Liver (tissue), 10 donors: ENCODE measurements at places on chromosomes 16 and 17.

- DNase-seq = no peak
Measured at GRCh38 chr17:59746849-59747445, 39.5 kb downstream of the VMP1 start.

GRCh38 chr16:11431915-11432465, 86.7 kb downstream of the RMI2 start:
- DNase-seq = no peak

GRCh38 chr17:8793649-8794048, 5.5 kb downstream of the MFSD6L start:
- no peak for DNase-seq

- no peak for DNase-seq
Measured at GRCh38 chr16:4093495-4094126, 22.6 kb downstream of the ADCY9 start.

DNA sequence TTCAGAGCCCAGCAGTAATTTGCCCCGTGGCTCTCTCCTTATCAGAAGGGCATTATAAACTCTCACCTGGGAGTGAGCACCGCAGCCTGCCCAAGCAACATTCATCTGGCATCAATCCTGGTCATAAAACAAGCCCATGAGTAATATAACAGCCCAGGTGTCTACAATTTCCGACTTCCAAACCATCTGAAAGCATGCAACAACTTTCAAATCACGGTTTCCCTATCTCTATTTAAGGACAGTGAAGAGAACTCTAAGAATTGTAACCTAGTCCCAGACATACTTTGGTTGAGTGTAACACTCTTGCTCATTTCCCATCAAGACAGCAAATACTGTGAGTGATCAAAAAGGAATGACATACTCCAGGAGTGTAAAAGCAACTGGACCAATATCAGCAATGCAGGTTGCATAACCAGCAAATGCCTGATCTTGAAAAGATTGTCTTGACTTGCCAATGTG, 487.4 kb upstream of the SOX9 start:
- DNase-seq = no peak

GRCh38 chr17:65529761-65530522, 31.5 kb downstream of the AXIN2 start:
- DNase-seq = no peak

DNA sequence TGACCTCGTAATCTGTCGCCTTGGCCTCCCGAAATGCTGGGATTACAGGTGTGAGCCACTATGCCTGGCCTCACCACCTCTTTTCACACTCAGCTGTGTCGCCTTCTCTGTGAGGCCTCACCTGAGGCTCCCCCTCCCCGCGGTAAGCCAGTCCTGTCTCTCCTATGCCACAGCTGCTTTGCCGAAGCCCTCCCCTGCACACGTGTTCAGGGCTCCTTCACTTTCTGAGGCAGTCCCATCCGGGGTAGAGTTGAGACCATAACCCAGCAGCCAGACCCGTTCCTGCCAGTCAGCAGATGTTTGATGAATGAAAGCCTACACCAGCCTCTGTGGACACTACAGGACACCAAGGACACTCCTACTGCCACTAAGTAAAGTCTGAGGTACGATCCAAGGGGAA, 10.6 kb downstream of the USP7 start:
- no peak for DNase-seq

DNA sequence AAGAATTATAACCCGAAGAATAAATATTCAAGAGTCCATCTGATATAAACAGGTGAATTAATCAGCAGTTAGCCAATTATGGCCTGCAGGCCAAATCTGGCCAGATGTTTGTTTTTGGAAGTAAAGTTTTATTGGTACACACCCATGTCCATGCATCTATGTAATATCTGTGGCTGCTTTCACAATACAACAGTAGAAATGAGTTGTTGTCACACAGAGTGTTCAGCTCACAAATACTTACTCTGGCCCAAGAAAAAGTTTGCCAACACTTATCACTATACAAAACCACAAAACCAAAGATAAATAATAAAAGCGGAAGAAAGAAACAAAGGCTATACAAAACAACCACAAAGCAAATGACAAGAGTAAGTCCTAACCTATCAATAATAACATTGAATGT, 109.4 kb downstream of the CDYL2 start:
- DNase-seq = no peak

DNA sequence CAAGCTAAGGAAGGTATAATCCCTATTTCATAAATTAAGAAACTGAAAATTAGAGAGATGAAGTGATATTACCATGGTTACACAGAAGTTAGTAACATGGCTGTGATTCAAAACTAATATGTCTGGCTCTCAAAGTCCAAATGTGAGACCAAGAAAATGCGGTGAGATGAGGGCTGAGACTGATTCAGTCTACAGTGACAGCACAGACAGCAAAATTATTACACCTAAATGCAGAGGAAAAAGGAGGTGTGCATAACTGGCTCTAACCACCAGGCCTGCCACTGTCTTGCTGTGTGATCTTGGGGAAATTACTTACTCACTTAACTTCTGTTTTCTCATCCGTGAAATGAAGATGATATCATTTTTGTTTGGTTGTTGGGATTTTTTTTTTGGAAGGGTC, 270.0 kb upstream of the SOX9 start:
- DNase-seq = no peak

GRCh38 chr17:61815863-61816503, 47.3 kb downstream of the BRIP1 start:
- DNase-seq = no peak

DNA sequence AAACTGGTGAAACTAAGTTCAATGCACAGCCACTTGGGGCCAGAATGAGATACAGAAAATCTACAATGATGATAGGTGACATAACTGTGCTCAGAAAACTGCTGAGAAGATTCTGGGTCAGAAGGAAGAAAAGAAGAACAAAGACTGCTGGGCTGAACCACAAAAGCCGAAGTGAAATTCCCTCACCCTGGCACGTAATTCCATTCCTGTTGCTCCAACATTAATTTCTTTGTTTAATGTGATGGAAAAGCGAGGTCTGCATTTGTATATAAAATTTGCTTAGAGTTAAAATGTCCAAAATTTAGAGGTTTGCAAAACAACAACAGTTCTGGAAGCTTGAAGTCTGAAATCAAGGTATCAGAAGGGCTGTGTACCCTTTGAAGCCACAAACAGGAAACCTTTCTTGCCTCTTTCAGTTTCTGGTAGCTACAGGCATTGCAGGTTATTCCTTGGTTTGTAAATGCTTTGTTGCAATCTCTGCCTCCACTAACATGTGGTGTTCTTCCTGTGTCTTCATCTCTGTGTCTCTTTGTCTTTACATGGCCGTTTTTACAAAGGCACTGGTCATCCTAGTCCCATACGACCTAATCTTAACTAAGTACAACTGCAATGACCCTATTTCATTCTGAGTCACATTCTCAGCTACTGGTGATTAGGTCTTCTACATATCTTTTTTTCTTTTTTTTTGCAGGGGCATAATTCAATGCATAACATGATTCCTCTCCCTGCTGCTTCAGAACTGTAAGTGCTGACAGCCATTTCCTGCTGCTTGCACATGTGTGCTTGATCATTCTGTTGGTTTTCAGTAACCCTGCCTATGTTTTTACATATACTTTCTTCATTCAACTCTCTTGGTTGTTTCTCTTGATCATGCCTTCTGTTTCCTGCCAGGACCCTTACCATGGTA, 603.0 kb upstream of the CDH8 start:
- DNase-seq = no peak

GRCh38 chr17:4536259-4536741, 18.9 kb downstream of the MYBBP1A start:
- DNase-seq = no peak

GRCh38 chr17:30514895-30515596, 37.8 kb downstream of the GOSR1 start:
- no peak for DNase-seq

DNA sequence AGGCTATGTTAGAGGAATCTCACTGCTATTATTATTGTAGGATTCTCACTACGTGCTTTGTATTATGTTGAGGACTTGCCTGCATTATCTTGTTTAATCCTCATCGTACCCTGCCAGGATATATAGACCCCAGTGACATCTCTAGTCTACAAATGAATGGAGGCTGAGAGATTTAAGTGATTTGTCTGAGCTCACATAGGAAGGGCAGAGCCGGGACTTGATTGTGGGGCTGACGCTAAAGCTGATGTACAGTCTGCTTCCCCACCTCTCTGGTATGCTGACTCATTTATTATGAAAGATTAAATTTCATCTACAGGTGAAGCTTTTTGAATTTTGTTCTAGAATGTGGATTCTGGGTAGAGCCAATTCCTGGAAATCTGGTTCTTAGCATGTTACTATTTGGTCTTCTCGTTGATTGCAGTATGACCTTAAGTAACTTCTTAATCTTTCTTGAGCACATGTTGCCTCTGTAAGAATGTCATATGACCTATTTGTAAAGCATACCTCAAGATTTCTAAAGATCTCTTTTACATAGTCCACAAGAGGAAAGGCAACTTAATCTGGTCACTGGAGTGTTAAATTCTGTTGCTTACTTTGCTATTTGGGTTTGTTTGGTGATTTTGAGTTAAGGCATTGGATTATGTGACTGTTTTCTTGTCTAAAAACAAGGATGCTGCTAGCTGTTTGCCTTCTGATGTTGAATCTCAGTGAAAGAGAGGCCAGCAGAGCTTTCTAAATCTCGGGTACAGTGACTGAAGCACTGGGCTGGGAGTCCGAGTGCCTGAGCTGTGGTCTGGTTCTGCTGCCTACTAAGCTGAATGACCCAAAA, 12.4 kb downstream of the METTL9 start:
- DNase-seq = no peak
